ENCODE measurements at places on chromosomes 1 and 21.

GRCh38 chr1:172167796-172168596 lies 252.5 kb upstream of the C1orf105 start:
- DNase-seq: peak; percentile 65

GRCh38 chr1:168643152-168643551 lies 66.7 kb downstream of the XCL1 start:
- peak; percentile 90 for DNase-seq

DNA sequence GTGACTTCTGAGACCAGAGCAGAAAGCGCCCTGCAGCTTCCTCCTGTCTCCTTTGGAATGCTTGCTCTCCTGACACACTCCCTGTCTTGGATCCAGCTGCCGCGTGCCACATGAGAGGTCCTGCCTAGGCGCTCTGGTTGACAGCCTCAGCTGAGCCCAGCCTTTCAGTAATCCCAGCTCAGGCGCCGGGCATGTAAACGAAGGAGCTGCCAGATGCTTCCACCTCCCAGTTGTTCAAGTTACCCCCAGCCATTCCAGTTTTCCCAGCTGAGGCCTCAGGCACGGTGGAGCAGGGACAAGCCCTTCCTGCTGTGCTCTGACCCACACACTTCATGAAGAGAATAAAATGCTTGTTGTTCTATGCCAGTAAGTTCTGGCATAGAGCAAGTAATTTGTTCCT lies 14.3 kb upstream of the CD34 start:
- peak; percentile 58 for DNase-seq

DNA sequence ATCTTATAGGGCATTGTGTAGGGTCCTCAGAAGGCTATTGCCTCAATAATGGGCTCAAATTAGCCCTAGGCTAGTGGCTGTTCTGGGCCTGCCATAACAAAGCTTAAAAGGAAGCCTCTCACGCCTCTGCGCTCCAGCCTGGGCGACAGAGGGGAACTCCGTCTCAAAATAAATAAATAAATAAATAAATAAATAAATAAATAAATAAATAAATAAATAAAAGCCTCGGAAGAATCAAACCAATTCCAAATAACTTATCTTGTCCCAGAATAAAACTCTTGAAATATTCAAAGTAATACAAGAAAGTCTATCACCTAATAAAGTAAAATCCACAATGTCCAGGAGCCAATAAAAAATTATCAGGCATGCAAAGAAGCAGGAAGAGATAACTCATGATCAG lies 14.4 kb upstream of the ALDH9A1 start:
- DNase-seq: no peak

DNA sequence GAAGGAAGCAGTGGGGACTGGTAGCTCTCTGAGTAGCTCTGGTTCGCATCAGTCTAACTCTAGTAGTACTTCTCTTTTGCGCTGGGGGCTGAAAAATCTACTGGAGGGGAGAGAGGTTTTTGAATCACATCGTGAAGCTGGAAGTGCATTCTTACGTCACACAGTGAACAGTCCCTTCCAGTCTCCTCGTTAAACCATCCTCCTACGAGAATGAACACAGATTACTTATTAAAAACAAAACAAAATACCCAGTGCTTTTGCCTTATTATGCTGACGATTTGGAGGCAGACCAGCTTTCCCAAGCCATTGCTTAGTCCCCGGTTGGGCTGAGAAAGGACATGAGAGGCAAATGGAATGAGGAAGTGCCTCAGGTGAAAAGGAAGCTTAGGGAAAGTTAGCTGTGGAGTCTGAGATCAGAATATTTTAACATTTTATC lies 16.1 kb downstream of the HUNK start:
- DNase-seq: peak; percentile 37

- no peak for DNase-seq
Measured at GRCh38 chr21:36461277-36461917, 18.5 kb downstream of the CLDN14 start.

GRCh38 chr21:25465263-25465662 lies 142.0 kb downstream of the MRPL39 start:
- DNase-seq: no peak

DNA sequence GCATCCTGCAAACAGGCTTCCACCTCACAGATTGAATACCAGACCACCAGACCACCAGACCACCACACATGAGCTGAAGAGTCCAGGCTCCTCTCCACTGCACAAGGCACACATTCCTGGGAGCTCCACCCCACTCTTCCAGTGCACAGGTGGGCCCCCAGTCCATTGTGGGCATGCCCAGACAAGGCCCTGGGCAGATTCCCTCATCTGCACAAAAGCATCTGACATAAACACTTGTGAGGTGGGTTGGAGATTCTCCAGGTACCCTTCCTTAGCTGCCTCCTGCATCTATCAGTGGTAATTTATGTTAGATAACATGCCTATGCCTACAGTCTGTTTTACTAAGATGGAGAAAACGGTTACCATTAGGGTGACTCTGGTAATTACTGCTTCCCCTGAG lies 11.6 kb upstream of the CTBS start:
- DNase-seq: no peak

Measured in GM23248 (cell line).